ENCODE measurements at places on chromosomes 1 and 21.

- no peak for ATAC-seq
Observed at GRCh38 chr1:241442686-241443085, 76.9 kb downstream of the FH start.

DNA sequence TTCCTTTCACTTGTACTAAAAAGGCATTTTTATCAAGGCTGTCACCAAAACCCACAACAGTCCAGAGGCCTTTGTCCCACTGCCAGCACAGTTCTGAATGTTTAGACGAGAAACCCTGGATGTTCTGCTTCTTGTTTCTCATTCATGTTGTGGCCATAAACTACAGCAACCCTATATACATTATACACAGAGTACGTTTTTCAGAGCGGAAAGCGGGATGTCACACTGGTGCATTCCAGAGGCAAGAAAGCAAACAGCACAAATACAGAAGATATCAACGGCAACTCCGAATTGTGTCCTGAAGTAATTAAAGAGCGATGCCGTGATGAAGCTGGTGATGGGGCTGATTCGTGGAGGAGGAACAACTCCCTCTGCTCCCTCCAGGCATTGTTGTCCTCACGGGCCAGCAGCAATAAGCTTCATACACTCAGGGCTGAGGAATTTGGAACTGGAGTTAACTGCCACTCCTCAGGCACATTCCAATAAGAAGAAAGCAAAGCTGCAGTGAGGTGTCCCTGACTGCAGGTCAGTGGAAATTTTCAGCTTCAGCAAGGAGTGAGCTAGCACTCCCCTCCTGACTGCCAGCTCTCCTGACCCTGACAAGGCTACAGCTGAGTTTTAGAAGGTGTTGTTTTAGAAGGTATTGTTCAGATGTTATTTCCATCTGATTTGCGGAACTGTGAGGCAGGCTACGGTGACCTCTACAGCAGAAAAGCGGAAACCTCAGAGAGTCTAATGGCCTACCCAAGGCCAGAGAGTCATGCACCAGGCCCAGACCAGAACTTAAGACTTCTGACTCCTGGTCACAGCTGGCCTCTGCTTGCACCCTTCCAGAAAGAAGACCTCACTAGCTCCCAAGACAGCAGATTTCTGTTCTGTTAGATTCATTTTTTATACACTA is 149.0 kb downstream of the TGFBR3 start:
- ATAC-seq, result no peak

DNA sequence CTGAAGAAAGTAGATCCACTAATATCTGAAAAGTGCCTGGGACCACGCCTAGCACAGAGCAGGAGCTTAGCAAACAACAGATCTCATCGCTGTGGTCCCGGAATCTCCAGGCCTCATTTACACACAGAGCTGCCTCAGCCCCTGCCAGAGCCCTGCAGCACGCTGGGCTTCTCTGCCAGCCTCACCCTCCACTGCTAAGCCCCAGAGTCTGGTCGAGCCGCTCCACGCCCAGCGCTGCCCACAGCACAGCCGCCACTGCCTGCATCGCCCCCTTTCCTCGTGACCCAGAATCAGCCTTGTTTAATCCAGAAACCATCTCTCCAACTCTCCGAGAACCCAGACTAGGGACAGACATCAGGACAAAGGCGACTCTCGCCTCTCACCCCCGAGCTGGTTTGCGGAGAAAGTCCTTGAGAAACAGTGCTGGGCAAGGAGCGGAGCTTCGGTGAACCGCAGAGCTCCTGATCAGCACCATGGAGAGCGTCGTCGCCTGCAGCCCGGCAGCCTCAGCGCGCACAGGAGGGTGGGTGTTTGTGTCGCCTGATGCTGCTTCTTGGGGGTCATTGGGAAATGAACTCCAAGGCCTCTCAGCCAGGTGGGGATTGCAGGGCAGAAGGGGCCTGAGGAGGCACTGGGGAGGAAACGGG is 145.1 kb downstream of the NPHP4 start:
- ATAC-seq, result no peak

- ATAC-seq, result no peak
Observed at GRCh38 chr1:181469829-181470228, 13.5 kb upstream of the CACNA1E start.

GRCh38 chr21:46036696-46037330 is 55.2 kb downstream of the COL6A1 start:
- no peak for ATAC-seq

DNA sequence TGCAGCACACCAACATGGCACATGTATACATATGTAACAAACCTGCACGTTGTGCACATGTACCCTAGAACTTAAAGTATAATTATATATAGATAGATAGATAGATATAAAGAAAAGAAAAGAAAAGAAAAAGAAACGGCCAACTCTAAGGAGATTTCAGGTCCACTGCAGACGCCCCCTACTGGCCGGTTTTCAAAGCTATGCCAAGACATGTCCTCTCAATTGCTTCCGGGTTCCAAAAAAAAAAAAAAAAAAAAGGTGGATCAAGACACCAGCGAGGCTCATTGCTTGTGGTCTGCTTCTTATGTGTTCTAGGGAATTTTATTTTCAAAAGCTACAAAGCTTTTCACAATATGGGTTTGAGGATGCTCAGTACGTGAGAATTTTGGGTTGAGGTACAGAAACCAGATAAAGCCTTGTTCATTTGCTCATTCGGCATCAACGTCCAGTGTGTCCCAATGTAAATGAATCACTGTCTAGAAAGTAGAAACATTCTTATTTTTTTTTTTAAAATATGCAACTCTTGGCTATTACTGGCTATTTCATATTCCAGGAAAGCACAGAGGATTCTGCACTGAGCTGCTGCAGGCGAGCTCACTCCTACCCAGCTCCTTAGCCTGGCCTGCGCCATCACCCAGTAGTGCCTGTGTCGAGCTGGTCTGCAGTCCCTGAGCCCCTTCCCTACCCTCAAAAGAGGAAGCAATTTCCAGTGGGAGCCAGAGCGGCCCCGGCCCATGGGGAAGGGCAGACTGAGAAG is 643.0 kb downstream of the KIF26B start:
- ATAC-seq, result no peak

- no peak for ATAC-seq
Observed at GRCh38 chr1:232831895-232832294, 26.7 kb downstream of the MAP10 start.
